ENCODE measurements at places on chromosomes 7 and 10.

DNA sequence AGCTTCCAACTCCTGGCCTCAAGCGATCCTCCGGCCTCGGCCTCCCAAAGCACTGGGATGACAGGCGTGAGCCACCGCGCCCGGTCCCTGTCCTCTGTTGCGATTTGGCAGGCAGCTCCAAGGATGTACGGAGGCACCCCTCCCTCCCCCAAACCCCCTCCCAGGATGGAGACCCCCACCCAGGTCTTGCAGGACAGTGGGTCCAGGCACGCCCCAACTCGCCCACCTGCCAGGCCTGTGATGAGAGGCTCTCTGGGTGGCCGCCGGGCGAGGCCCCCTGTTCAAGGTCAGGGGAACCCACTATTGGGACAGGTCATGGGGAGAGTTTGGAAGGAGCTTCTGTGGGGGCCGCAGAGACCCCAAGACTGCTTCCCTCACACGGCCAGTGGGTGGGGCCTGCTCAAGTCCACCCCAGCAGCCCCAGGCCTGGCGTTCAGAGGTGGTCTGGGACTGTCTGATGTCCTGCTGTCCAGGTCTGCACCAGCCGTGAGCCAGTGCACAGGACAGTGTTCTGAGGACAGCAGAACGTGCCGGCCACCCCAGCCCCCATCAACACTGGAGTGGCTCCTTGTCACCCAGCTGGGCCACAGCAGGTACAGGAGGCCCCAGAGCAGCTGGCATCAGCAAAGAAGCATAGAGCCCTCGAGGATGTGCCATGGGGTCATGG, 2.5 kb downstream of the ADAP1 start:
- peak; percentile 29 for DNase-seq

DNA sequence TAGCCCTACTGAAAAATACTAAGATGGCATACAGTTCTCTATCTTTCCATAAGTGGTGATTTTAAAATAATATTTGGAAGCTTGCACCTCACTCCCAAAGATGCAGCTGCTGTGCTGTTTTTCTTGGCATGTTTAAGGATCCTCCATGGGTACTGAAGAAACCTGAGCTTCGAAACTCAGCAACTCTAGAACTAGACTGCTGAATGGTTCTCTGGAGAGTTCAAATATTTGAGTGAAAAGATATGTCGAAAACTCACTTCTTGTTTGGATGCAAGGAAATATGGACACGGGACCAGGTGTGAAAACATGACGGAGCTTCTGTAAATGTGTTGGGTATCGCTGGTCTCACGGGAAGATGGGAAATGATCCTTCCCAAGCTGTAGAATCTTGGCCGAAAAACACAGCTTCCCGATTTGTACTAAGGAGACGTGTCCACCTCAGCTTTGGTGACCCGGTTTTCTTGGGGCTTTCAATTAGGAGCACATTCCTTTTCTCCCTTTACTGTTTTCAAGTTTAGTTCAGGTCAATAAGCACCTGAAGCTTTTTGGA, 543.8 kb upstream of the NRP1 start:
- no peak for DNase-seq

DNA sequence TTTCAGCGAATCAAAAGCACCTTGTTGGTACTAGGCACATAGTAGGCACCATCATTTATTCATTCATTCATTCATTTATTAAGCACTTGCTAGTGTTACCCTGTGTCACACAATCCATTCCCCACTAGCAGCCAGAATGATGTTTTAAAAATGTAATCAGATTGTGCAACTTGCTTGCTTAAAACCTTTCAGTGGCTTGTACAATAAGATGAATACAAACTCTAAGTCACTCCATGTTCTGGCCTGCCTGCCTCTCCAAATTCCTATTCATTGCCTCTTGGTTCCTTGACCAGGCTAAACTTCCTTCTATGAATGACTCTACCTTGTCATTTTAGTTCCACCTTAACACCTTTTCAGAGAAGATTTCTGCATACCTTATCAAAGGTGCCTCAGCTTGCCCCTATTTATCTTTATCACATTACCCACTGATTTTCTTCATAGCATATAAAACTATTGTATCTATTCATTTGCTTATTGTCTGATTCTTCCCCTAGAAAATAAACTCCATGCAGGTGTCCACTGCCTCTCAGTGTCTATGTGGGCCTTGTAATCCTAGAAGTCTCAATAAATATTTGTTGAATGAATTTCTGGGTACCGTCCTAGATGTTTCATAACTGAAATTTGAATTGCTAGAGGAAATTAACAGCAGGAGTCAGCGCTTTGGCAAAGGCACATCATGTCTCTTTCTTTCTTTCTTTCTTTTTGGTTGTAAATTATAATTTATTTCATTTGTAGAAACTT, 169.5 kb downstream of the TMEM26 start:
- DNase-seq = no peak

- DNase-seq = no peak
Measured at GRCh38 chr10:51066231-51066630, 8.1 kb upstream of the PRKG1 start.

DNA sequence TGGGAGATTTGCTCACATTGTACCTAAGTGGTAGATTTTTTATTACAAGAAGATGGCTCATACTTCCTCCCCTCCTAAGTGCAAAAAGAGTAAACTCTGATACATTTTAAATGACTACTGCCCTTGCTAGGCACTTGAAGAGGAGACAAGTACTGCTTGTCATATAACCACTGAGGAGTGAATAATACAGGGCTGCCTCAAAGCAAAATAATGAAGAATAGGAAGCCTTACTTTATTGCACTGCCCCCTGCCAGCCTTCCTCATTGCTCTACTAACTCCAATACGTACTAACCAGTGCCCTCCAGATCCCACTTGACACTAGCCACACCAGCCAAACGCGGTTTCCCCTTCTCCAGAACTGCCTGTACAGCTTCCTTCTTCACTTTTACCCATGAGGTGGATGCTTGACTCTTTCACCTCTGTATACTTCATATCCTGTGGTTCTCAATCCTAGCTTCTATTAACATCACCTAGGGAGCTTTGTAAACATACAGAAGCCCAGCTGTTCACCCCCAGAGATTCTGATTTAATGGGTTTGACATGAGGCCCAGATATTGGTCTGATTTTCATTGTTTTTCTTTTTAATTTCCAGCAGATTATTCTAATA, 11.7 kb upstream of the MTERF1 start:
- DNase-seq = no peak

GRCh38 chr7:83941300-83941699, 253.3 kb downstream of the SEMA3A start:
- no peak for DNase-seq

DNA sequence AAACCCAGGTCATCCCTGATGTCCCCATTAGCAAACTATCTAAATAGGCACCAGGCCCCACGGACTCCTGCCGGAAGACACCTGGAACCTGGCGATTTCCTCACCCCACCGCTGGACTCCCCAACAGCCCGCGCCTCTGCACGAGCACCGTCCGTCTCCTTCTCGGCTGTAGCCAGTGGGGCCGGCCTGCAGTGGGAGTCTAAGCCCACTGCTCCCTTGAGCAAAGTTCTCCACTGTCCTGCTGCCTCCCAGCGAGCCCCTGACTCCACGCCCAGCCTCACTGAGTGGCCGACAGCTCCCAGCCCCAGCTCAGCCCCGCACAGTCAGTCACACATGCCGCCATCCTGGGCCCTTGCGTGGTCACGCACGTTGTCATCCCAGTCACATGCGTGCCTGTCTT, 211.3 kb upstream of the PPP2R2D start:
- no peak for DNase-seq

GRCh38 chr7:64884085-64884912, 18.8 kb upstream of the ZNF273 start:
- DNase-seq = no peak

DNA sequence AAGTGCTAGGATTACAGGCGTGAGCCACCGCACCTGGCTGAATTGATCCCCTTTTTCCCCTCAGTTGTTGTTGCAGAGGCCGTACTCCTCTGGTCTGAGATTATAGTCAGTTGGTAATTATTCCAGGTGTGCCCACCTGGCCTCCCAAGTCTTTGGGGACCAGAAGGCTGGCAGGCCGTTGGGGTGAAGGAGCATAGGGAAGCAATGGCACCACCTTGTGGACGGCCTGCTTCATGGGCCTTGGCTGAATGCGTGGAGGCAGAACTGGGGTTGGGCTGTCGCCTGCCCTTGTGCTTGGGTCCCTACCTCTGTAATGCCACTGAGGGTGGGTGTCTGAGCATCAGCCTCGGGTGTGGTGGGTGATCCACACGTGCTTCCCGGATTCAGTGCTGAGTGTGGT, 125.7 kb downstream of the RGS10 start:
- DNase-seq = peak; percentile 78

DNA sequence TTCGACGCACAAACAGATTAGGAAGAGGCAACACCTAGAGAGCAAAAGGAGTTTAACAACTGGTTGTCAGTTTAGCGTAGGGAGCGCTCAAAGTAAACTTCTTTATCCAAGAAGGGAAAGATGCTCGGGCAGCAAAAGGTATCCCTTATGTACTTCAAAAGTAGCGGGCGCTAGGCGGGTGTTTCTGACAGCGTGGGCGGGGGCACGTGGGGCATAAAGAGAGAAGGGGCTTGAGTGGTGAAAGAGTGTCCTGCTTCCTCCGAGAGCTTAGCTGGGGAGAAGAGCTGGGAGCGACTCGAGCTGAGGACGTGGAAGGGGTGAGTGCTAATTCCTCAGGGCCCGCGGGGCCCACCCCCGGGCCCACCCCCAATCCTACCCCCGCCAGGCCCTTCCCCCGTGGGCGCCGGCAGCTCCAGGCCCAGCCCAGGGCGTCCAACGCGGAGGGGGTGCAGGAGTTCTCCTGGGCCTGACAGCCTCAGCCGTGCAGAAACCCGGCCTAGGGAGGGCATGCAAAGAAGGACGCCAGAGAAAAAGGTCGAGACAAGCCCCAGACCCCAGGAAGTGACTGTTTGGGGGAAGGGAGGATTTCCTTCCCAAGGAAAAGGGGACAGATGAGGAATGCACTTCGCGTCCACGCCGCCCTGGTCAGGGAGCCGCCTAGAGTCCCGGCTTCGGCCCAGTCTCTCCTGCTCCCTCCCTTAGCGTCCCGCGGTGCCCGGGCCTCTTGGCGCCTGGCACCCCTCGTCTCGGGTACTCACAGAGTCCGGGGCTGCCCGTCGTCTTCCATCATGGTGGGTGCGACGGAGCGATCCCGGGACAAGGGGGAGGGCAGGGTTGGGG, 868 bp downstream of the TIAL1 start:
- peak; percentile 66 for DNase-seq

- no peak for DNase-seq
Measured at GRCh38 chr10:48606530-48607355, 1.9 kb upstream of the ARHGAP22 start.

GRCh38 chr7:41688906-41689305, 14.0 kb downstream of the INHBA start:
- no peak for DNase-seq

- no peak for DNase-seq
Measured at GRCh38 chr7:17552952-17553351, 254.5 kb downstream of the AHR start.

DNA sequence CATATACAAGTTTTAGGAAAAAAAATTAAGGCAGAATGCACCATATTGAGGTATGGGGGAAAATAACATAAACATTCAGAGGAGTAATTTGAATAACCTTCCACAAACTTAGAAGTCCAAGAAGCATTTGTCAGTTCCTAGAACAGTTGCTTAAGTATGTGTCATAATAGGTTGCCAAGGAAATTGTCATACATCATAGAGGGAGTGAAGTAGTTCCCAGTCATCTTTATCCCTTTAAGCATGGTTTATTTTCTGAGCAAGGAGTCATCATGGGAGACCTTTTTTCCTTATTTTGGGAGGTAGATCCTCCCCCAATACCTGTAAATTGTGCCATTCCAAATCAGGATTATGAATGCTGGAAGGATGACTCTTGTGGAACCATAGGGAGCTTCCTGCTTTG, at the start of gene SSMEM1:
SSMEM1 (plus strand) TSS at position 219 of the 400 bp plus-strand sequence; CDS start at position 270, 51 bp downstream.
- no peak for DNase-seq

DNA sequence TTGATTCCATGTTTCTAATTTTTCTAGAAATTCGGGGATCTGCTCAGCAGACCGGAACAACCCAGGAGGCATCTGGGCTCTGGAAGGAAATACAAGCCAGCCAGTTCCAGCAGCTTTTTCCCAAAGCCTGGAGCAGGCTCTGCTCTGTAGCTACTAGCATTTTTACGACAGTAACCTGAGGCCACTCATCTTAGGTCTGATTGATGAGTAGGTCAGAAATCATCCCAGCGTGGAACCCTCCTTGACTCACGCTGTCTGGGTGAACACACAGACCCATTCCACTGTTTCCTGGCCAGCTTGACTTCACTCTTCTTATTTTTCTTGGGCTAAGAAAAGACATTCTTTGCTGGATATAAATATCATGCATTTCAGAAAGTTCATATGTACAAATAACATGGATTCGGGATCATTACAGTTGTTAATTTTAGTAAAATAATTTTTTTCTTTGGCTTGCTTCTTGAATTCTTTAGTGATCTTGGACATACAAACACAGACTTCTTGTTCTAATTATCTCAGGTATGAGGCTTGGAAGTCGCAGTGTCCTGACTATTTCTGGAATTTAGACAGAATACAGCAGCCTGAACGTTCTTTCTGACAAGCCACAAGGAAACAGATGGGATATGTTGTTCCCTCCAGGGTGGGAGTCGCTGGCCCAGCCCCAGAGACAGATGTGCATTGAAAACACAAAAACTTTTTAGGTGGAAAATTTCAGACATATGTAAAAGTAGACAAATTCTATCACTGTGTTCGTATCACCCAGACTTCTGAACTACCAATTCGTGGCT, 54.6 kb upstream of the PITRM1 start:
- DNase-seq = no peak

- DNase-seq = no peak
Measured at GRCh38 chr7:28739826-28740225, 218.3 kb downstream of the TRIL start.

- DNase-seq = peak; percentile 84
Measured at GRCh38 chr7:141551094-141551781, at the start of gene AGK. TSS of gene AGK (plus strand) at chr7:141551410. CDS start at chr7:141555467, 4,057 bp downstream.

DNA sequence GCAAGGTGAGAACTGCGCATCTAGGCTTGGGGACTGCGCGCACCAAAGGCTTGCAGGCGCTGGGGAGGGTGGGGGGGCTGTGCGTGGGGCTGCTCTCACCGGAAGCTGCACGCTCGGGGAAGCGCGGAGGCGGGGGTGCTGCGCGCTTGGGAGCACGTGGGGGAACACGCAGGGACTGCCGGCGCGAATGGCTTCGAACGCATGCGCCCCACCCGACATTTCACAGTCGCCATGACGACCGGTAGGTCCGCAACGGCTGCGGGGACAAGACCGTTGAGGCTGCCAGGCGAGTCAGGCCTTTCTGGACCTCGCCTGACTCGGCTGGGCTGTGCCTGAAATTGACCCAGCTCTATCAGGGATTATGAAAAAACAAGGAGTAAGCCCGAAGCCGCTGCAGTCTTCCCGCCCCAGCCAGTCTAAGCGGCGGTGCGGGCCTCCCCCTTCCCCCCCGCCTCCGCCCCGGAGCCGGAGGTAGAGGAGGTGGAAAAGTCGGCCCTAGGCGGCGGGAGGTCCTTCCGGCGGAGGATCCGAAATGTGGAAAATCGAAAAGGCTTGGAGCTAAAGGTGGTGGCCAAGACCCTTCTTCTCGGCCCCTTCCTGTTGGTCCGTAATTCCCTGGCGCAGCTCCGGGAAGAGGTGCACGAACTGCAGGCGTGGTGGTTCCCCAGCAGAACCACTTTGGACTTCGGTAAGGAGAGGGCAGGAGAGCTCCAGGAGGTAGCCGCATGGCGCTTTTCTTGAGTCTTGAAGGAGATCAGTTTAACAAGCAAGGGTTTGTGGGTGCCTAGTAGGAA, 34.9 kb upstream of the STEAP1 start:
- peak; percentile 63 for DNase-seq

GRCh38 chr7:110994028-110994967, 96.6 kb upstream of the LRRN3 start:
- no peak for DNase-seq

GRCh38 chr7:36692456-36692855, 31.8 kb downstream of the AOAH start:
- no peak for DNase-seq

All from ovary (tissue), 10 donors.